Stimulated activated naive CD8-positive, alpha-beta T cell treated with anti-CD3 and anti-CD28 coated beads, Interleukin-15, amount 100 ng/mL, for 72 hours (primary cell): ENCODE measurements at places on chromosomes 13 and 19.
A peak's percentile ranks its signal among the peaks of the same experiment; 100 is the strongest.

DNA sequence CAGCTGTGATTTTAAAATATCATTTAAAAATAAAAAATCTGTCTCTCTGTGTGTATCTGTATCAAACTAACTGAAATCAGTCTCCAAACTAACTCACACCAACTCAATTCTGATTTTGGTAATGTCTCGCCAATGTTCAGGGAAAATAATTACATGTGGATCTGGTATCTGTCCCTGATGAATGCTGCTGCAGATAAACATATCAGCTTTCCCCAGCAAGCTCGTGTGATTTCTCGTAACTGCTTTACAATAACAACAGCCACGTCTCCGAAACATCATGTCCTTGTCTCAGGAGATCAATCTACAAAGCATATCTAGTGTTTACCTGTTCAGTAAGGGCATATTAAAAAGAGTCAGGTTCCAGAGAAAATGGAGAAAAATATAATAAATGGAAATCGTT, 129.0 kb downstream of the IRS2 start:
- DNase-seq: no peak

DNA sequence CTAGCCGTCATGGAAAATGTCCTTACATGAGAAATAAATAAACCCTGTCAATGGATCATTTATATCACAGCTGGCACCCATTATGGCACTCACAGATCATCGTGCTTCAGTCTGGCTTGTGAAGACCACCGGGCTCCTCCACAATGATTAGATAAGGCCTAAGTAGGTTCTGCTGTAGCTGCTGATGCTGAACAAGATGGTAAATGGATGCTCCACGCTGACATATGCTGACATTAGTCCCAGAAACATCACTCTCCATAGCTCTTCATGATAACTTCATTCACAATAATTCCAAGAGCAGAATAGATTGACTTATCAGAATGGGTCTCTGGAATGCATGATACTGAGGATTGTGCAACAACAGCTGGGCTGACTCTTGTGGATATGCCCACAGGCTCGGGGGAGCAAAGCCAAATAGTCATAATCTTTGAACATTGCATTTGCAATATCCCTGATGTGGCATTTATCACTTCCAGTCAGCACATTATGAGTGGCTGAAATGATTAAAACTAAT, 63.8 kb upstream of the RXFP2 start:
- DNase-seq: no peak

GRCh38 chr13:111011899-111012298, 97.0 kb upstream of the ANKRD10 start:
- no peak for DNase-seq

DNA sequence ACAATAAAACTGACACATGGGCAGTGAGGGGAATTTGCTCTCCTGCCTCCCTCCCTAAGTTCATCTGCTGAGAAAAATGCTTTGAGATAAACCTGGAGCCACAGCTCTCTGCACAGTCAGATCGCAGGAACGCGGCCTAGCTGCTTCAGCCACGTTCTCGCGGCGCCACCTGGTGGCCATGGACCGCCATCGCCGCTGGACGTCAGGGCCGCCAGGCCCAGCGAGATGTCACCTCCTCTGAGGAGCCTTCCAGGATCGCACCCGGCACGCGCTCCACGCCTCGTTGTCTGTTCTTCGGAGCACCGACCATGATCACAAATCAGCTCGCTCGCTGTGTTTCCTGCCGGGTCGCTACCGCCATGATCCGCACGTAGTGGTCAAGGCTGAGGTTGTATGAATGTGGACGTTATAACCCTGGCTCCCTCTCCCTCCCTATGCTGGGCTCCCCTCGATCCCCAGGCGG, 20.6 kb upstream of the USP29 start:
- peak; percentile 70 for DNase-seq

DNA sequence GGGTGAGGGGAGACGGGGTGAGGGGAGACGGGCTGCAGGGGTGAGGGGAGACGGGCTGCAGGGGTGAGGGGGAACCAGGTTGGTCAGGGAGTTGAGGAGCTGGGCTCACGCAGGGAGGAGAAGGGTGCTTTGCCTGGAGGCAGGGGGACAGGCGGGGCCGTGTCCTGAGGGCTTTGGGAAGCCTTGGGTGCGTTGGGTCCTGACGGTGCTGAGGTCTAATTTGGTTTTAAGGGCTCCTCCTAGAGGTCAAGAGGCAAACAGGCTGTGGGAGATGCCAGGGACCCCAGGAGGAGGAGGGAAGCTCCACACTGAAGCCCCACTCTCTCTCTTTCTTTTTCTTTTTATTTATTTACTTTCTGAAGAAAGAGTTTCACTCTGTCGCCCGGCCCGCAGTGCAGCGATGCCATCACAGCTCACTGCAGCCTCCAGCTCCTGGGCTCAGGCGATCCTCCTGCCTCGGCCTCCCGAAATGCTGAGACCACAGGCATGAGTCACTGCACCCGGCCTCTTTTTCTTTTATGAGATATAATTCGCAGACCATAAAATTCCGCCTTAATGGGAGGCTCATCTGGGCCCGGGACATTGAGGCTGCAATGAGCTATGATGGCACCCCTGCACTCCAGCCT, 9.3 kb upstream of the MISP start:
- DNase-seq: no peak

- no peak for DNase-seq
These were observed 70.5 kb downstream of the GADD45B start for GRCh38 chr19:2546128-2547032.

GRCh38 chr19:40214936-40215335, 3.2 kb downstream of the TTC9B start:
- no peak for DNase-seq

DNA sequence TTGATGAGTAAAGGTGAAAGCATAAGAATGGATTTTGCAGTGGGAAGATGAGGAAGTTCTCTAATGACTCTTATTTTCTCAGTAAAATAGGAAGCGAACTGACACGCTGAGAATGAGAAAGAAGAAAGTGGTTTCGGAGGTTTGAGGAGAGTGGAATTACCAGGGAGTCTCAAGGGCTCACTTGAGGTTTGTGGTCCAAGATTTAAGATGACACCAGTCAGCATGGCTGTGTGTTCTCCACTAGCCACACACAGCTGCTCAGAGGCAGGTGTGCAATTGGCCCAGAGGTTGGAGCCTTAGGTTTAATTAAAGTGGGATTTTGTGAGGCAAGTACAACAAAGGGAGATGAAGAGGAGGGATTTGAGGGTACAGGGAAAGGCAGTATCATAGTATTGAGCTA, 99.6 kb upstream of the NBEA start:
- DNase-seq: no peak

DNA sequence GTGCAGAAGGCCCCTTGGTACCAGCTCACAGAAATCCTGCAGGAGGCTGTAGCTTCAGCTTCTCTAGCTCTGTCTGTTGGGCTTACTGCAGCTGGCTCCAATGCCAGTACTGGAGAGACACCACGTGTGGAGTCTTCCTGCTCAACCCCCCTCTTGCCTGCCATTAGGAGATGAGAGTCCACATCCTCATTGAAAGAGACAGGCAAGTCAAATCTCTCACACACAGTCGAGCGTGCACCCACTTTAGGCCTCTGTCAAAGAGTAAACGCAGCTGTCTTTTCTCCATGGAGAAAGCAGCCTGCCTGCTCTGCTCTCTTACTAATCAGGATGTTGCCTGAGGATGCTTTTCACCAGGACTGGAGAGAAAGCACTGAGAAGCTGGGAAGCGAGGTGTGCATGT, 523.0 kb upstream of the NBEA start:
- no peak for DNase-seq

- peak; percentile 14 for DNase-seq
These were observed 20.5 kb downstream of the DZIP1 start for GRCh38 chr13:95624020-95624419.

GRCh38 chr19:11737964-11738745, 591 bp downstream of the ZNF823 start:
- peak; percentile 40 for DNase-seq
